ENCODE measurements at places on chromosomes 16 and 17.

GRCh38 chr17:63934183-63935112, 2.3 kb upstream of the CD79B start:
- no peak for DNase-seq

GRCh38 chr16:12317856-12318537, 341.5 kb downstream of the SNX29 start:
- DNase-seq: no peak

- peak; percentile 42 for DNase-seq
Measured at GRCh38 chr16:1543085-1543896, 9.8 kb downstream of the TMEM204 start.

GRCh38 chr17:70230850-70231640, 61.7 kb downstream of the KCNJ2 start:
- no peak for DNase-seq

DNA sequence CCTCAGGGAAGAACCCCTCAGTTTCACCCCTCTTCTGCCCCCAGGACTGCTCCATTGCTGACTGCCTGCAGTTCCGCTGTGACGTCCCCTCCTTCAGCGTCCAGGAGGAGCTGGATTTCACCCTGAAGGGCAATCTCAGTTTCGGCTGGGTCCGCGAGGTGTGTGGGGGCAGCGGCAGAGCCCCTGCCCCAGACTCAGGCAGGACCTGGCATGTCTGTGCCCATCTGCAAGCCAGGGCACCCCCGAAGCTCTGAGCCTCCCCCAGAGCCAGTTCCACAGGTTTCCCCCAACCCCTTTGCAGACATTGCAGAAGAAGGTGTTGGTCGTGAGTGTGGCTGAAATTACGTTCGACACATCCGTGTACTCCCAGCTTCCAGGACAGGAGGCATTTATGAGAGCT, 4.4 kb downstream of the COX6A2 start:
- no peak for DNase-seq

GRCh38 chr17:36482611-36483504, 3.6 kb upstream of the ZNHIT3 start:
- peak; percentile 69 for DNase-seq

DNA sequence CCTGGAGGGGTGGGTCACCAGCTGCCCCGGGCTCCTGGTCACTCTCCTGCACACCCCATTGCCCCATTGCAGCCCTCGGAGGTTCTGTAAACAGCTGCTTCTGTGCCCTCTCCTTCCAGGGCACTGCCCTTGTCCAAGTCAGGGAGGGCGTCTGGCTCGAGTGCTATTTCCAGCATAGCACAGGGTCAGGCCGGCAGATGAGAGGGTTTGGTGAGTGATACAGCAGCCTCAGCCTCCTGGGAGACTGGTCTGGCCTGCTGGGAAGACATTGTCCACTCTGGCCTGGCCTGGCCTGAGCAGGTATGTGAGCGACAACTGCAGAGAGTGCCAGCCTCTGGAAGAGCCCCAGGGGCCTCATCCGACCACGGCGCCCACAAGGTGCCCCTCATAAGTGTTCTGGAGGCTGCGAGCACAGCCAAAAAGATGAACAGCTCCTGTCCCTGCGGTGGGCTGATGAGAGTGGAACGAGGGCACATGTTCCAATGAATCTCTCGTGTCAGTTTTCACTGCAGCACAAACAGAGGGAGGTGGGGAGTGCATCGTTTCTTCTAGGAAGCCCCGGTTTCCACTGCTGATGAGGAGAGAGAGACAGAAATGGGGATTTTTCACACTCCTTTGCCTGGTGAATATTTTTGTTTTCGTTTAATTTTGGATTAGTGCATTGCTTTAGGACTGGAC, 105.8 kb upstream of the SDK2 start:
- no peak for DNase-seq

GRCh38 chr17:66272811-66273585, 29.4 kb upstream of the PRKCA start:
- DNase-seq: no peak

DNA sequence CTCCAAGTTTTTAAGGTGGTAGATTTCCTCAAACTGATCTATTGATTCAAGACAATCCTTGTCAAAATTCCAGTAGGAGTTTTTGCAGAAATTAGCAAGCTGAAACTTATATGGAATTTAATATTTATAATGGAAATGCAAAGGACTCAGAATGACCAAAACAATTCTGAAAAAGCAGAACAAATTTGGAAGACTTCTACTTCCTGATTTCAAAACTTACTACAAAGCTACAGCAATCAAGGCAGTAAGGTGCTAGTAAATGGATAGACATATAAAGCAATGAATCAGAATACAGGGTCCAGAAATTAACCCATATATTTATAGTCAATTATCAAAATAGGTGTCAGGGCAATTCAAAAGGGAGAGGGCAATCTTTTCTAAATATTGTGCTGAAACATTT, 11.8 kb upstream of the IL21R start:
- no peak for DNase-seq

- no peak for DNase-seq
Measured at GRCh38 chr16:23500212-23500861, 10.0 kb downstream of the GGA2 start.

DNA sequence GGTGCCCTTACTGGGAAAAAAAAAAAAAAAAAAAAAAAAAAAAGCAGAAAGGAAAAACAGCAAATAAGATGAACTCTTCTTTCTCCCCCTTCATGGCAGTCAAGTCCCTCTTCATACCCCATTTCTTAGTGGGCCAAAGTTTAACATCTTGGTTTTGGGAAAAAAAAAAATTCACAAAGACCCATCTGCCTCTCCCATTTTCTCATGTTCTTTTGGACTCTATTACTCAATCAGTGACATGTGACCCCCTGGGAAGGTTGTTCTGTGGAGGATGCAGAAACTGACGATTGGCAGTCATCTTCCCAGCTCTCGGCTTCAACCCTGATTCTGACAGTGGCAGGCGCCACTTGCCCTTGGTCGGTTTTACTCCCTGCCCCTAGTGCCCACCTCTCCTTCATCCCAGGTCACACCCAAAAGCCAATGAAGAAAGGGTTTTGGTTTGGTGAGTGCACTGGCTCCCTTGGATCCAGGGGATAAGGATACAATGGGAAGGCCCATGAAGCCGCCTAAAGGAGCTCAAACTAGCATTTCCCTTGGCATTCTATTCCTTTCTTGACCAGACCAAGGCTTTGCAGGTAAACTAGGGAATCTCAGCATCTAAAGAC, 60.7 kb upstream of the TBX2 start:
- no peak for DNase-seq

DNA sequence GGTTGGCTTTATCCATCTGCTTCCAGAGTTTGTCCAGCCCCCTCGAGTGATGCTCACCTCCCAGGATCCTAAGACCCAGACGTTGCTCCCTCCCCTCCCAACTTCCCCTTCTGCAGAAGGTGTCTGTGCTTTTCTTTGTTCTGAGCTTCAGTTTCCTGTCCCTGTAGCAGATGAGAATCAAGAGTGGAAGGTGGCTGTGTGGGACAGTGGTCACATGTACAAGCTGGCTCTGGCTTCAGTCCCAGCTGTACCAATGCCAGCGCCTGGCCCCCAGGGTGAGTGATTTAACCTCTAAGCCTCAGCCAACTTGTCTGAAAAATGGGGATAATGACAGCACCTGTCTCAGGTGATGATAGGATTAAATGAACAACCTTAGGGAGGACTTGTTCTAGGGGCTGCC, 7.7 kb downstream of the PRR15L start:
- no peak for DNase-seq

DNA sequence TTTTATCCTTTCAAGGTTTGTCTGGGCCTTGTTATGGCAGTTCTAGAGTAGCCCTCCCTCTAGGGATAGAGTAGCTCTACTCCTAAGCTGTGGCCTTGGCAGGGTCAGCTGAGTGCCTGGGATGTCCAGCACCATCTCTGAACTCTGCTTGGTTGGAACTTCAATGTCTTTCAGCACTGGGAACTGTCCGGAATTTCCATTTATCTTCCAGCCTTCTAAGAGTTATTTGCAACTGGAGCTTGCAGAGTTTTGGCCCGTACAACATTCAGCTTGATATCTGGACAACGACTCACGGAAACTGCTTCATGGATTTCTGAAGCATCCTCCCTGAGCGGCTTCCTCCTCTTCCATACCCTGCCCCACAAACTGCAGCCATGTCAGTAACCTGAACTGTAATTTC, 22.9 kb downstream of the MMD start:
- DNase-seq: no peak

- no peak for DNase-seq
Measured at GRCh38 chr17:82305727-82306300, 11.6 kb downstream of the CD7 start.

GRCh38 chr16:89105599-89106151, 12.0 kb downstream of the ACSF3 start:
- no peak for DNase-seq

GRCh38 chr17:41648411-41649195, 24.2 kb upstream of the KRT17 start:
- peak; percentile 65 for DNase-seq

- DNase-seq: no peak
Measured at GRCh38 chr17:4463818-4464476, 30.2 kb downstream of the SPNS3 start.

DNA sequence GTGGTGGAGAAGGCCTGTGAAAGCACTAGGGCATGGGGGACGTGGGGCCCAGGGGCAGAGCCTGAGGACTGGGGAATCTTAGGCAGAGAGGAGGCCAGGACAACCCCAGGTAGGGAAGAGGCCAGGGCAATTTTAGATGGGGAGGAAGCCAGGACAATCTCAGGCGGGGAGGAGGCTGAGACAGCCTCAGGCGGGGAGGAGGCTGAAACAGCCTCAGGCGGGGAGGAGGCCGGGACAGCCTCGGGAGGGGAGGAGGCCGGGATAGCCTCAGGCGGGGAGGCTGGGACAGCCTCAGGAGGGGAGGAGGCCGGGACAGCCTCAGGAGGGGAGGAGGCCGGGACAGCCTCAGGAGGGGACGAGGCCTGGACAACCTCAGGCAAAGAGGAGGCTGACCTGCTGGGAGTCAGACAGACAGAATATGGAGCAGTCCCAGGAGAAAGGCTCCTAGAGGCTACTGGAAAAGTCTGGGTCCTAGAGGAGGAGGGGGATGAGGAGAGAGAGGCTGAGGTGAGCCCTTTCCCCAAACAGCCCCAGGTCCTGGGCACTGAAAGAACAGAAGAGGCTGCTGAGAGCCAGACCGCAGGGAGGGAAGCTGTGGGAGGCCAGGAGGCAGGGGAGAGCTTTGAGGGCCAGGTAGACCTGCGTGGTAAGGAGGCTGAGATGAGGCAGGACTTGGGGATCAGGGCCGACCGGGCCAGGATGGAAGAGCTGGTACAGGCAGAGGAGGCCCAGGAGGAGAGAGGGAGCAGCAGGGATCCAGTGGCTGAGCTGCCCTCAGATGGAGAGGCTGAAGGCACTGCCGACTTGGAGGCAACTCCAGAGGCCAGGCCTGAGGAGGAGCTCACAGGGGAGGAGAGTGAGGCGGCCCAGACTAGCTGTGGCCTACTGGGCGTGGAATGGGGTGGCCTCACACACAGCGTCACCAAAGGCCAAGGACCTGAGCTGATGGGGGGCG, 1.6 kb downstream of the APOBR start:
- DNase-seq: no peak

DNA sequence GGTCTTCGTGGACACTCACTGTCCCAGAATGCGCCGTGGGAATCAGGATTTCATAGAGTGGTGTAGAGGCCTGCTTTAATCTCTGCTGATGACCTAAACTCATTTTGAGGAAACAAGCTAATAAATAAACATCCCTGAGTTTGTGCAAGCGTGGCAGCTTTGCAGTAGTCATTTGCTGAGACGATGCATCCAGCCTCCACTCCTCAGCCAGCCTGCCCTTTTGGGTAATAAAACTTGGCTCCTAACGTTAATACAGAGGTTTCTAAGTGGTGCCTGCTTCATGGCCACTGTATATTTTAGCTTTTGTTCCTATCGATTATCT, 1.3 kb downstream of the DGKE start:
- DNase-seq: no peak

Measured in activated naive CD8-positive, alpha-beta T cell treated with anti-CD3 and anti-CD28 coated beads, Interleukin-2, amount 50 U/mL, for 16 hours (primary cell).